Stimulated activated CD4-positive, alpha-beta T cell treated with anti-CD3 and anti-CD28 coated beads, Interleukin-1b, Interleukin-23, amount 100 ng/mL, for 1 hour (primary cell): ENCODE measurements at places on chromosomes 1 and 21.

DNA sequence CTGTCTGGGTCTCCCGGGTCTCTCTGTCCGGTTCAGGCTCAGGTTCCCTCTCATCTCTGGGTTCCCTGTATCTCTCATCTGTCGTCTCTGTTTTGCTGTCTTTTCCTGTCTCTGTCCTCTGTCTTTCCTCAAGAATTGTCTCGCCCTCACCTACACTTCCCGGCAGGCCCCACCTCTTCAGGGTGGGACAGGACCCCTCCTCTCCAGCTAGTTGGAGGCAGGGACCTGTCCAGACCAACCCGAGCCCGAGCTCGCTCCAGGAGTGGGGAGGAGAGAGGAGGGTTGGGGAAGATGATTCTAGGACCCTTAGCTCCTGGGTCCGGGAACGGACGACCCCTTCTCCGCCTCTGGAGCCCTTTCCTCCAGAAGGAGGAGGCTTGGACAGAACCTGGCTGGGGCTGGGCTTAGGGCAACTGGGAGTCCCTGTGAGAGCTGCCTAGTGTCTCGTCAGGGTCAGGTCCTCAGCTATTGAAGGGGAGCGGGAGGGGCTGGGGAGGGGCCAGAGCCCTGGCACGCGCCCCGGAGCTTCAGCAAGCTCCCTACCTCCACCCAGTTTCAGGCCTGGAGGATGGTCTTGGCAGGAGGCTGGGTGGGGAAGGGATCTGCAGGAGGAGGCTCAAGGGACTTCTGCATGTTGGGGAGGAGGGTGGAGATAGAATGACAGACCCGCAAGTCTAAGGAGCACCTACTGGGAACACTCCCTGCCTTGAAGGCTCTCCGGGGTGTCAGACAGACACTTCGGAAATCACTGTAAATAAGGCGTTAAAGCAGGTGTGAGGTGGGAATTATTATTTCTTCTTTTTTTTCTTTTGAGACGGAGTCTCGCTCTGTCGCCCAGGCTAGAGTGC, 26.3 kb upstream of the EPB41 start:
- DNase-seq, result no peak

DNA sequence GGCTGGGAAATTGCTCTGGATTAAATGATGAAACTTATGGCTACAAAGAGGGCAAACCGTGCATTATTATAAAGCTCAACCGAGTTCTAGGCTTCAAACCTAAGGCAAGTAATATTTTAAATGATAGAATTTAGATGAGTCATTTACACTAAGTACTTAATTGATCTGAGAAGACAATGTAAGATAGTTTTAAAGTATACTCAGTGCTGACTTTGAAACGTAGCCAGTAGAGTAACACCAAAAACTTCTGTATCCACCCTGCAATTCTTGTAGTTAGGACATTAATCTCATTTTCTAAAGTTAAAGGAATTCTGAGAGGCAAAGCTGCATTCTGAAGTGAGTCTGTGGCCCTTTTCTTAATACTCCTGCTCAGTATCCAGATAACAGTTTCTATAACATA, 20.8 kb downstream of the ATP1B1 start:
- no peak for DNase-seq

DNA sequence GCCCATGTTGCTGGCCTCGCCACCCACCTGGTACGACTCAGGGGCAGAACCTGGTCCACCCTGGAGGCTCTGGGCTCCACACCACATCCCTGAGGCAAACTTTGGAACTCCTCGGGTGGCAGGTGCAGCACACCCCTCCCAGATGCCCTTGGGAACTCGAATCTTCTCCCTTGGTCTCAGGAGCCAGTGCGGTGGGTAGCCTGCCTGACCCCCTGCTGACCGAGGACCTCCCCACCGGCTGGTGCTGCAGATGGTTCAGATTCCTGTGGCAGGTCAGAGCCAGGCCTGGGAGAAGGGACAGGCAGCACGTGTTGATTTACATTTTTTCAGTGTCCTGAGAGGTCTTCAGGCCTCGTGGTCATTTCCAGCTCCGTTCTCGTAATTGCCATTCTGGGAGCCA, 6.3 kb upstream of the CFAP410 start:
- DNase-seq, result no peak

- no peak for DNase-seq
Measured at GRCh38 chr1:24195136-24195535, 8.0 kb upstream of the IFNLR1 start.

DNA sequence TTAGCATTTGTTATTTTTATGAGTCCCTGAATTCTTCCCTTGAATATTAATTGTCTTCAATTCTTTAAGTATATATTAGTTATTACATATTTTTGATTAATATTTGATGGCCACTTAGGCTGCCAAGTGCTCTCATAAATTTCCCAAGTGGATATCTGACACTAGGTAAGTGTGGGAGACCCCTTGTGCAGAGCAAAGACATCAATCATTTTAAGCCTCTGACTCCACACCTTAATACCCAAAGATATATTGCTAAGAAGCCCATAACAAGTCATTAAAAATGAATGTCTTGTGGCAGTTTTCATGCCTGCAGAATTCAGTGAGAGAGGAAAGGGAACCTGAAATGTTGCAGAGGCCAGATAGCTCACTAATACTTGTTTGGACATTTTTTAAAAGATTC, 58.4 kb upstream of the PROX1 start:
- DNase-seq, result no peak

GRCh38 chr1:157829711-157830110, 9.8 kb upstream of the FCRL1 start:
- no peak for DNase-seq
